ENCODE measurements at places on chromosomes 7 and 10.

DNA sequence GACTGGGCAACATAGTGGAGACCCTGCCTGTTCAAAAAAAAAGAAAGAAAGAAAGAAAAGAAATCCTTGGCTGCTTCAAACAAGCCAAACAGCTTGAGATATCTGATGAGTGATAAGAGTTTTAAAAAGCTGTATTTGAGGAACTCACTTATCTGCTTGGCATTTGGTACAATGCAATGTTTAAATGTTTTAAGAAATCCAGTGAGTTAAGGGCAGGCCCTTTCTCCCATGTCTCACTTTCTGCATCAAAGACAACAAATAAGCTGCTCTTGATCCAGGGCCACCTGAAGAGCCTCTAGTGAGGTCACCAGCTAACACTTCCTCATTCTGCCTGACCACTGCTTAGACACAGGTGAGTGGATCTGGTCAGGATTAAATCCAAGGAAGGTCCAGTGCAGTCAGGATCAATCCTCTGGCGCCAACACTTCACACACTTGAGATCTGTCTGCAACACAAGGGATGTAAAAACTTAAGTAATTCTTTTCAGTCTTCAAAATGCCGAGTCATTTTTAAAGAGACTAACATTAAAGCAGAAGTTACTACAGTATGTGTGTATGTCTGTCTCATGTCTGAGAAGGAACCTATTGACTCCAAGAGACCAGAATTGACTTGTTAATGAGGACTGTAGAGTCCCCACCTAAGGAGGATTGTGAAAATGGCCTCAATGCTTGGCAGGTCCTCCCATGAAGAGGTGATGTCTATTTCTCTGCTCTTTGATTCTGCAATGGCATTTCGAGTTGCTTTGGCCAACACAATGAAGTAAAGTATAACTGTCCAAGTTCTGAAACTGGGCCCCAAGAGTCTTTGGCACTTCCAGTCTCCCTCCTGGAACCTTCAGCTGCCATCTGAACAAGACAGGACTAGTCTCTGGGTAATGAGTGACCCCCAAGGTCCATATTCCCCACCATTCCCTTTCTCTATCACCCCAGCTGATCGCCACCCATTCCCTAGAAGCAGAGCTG, 43.1 kb downstream of the CREB3L2 start:
- peak; percentile 23 for DNase-seq

GRCh38 chr7:55369427-55370400, 4.6 kb downstream of the LANCL2 start:
- DNase-seq: no peak

- DNase-seq: no peak
Measured at GRCh38 chr10:90407131-90407530, 450.7 kb downstream of the HTR7 start.

- no peak for DNase-seq
Measured at GRCh38 chr10:11822026-11822756, 965 bp upstream of the PROSER2 start.

DNA sequence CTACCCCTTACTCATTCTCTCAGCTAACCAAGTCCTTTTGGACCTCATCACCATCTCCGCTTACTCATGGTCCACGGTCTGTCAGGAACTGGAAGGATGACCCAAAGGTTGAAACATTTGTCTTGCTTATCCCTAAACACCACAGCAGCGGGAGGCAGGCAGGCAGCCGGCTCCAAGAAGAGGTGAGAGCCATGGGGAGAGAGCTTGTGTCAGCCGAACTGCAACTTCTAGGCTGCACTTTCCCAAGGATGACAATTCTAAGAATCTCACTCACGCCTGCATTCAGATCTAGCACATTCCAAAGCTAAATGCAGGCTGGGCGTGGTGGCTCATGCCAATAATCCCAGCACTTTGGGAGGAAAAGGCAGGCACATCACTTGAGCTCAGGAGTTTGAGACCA, 86.0 kb downstream of the SPDYE5 start:
- no peak for DNase-seq

GRCh38 chr7:3239291-3239691, 61.8 kb upstream of the SDK1 start:
- no peak for DNase-seq

DNA sequence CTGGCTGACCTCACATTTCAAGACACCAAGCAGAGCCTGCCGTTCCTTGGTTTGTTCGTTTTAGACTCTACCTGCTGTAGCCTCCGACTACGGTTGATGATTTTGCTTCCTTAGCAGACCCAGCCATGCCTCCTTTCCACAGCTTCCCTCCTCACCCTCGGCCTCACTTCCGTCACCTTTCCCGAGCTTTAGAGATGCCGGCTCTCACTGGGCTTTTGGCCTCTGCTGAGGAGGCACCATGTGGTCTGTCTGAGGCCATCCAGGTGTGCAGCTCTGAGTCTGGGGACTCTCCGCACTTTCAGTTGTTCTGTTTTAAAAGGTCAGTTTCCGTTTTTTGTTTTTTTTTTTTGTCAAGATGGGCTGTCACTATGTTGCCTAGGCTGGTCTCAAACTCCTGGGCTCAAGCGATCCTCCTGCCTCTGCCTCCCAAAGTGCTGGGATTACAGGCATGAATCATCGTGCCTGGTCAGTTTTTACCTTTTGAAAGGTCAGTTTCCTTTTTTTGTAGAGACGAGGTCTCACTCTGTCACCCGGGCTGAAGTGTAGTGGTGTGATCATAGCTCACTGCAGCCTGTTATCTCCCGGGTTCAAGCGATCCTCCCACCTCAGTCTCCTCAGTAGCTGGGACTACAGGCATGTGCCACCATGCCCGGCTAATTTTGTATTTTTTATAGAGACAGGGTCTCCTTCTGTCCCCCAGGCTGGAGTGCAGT, 11.7 kb downstream of the ORAI2 start:
- no peak for DNase-seq

DNA sequence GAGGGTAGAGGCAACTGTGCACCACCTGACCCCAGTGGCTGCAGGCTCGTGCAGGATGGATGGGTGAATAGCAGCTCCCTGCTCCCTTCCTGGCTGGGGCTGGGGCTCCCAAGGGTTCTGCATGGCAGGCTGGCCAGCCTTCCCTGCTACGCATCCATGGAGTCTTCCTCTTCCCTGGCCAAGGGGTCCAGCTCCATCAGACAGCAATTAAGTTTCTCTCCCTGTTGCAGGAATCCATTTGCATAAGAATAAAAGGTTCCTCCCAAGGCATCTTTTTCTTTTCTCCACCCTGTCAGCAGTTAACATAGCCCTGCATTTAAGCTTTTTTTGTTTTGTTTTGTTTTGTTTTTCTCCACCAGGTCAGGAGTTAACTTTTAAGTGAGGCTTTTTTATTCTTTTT, 10.0 kb upstream of the CPA2 start:
- no peak for DNase-seq

- DNase-seq: no peak
Measured at GRCh38 chr10:63431962-63432797, 33.6 kb downstream of the JMJD1C start.

DNA sequence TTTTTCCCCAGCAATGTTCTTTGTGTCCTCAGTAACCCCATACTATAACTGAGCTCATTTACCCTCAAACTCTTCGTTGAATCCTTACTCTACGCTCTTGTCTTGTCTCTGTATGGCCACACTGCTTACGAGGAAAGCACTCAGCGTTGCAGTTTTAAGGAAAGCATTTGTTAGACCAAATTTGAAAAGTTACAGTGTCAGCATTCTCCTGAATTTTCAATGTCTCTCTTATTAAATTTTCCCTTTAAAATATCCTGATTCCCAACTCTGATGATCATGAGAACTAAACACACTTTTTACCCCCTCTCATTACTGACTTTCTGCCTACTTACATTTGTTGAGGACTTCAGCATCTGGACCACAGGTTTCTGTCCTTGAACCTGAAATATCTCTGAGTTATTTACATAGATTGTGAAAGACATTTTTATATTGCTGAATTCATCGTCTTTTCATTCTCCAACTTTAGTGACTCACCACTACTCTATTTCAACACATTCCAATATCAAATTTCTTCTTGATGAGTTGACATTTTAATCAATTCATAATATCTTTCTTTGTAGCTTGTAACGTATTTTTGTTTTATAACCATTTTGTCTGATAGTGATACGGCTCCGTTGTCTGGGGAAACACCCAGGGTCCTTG, 19.8 kb upstream of the VWDE start:
- DNase-seq: no peak

- DNase-seq: peak; percentile 90
Measured at GRCh38 chr7:2734751-2735571, 47.0 kb downstream of the AMZ1 start.

- no peak for DNase-seq
Measured at GRCh38 chr10:84047258-84048010, 91.9 kb upstream of the GHITM start.

DNA sequence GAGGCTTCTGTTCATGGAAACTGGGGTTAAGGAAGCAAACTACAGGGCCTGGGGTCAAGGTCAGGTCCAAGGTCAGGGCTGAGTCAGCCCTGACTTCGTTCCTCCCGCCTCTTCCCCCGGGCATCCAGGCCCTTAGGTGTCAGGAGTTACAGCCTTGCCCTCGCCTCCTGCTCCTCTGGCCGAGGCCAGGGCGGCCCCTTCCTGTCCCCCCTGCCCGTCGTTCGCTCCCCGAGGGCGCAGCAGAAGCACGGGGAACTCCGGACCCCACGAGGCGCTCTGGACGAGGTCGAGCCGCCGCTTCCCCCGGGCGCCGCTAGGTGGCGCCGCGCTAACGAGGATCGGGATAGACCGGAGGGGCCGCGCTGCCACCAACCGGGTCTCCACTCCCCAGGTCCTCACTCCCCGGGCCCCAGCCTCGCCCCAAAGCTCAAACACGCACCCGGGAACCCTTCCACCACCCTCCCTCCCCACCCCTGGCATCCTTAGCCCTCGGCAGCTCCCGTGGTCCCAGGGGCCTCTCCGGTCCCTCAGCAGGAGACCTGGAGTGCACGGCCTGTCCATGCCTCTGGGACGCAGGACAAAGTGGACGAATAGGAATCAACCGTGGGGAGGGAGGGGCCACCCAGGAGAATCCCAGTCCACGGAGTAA, 59.2 kb upstream of the MYL10 start:
- peak; percentile 72 for DNase-seq

- DNase-seq: no peak
Measured at GRCh38 chr7:128913870-128914565, 3.5 kb upstream of the KCP start.

DNA sequence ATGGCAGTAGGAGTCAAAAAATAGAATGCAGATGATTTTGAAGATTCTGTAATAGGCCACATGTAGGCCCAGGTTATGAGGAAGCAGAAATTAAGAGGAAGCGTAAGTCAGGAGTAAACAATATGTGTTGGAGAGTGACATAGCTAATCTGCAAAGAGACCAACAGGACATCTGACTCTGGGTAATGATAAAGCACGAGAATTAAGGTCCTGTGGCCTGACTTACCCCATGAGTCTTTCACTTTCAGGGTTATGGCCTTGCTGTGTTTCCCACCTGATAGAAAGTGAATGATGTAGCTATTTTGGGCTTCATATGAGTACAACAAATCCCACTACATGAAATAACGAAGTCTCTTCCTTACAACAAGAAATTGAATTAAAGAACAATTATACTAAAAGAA, 393.0 kb downstream of the MAGI2 start:
- DNase-seq: no peak

DNA sequence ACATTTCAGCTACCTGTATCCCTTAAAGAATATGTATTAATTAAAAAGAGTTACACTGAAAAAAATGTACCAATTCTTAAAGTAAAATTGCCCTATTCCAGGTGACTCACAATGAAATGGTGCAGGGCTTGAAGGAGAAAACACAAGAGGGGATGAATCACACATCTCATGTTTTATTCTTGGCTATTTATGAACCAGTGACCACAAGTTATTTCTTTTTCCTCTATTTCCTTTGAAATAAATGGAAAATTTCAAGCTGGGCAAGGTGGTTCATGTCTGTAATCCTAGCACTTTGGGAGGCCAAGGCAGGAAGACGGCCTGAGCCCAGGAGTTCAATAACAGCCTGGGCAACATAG, 106.8 kb downstream of the UBE2H start:
- DNase-seq: no peak

GRCh38 chr7:44141221-44141850, at the start of gene MYL7:
TSS of gene MYL7 (minus strand) at chr7:44141332. CDS start at chr7:44141305, 27 bp downstream.
- no peak for DNase-seq

GRCh38 chr10:61990761-61991135, 89.2 kb downstream of the ARID5B start:
- no peak for DNase-seq

- no peak for DNase-seq
Measured at GRCh38 chr7:70033226-70033625, 435.0 kb downstream of the AUTS2 start.

GRCh38 chr10:129945064-129945463, 19.0 kb downstream of the EBF3 start:
- no peak for DNase-seq

DNA sequence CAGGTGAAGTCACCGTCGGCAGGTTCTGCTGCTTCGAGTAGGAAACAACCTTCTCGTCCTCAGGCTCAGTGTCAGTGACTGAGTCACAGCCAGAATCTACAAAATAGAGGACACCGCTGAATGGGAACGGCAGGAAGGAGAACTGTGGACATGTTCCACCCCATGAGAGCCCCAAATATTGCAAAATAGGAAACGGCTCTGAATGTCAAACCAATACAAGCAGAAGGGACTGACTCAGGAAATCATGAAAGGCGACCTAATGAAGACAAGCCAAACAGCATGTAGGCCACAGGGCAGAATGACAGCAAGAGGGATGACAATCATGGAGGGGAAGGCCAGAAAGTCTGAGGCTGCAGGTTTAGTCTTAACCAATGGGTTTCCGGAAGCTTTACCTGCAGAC, 63.5 kb downstream of the PIK3AP1 start:
- peak; percentile 90 for DNase-seq

All from HL-60 (cell line).